ENCODE measurements at places on chromosomes 2 and 18.

- DNase-seq, result no peak
Observed at GRCh38 chr18:23077493-23078256, 57.6 kb upstream of the CABLES1 start.

GRCh38 chr18:9627642-9628041 is 13.3 kb upstream of the PPP4R1 start:
- no peak for DNase-seq

GRCh38 chr2:67878743-67879142 is 184.1 kb downstream of the C1D start:
- no peak for DNase-seq

- DNase-seq, result no peak
Observed at GRCh38 chr2:30122362-30122761, 24.4 kb upstream of the YPEL5 start.

GRCh38 chr18:23460285-23461273 is 7.5 kb downstream of the RIOK3 start:
- DNase-seq, result no peak

DNA sequence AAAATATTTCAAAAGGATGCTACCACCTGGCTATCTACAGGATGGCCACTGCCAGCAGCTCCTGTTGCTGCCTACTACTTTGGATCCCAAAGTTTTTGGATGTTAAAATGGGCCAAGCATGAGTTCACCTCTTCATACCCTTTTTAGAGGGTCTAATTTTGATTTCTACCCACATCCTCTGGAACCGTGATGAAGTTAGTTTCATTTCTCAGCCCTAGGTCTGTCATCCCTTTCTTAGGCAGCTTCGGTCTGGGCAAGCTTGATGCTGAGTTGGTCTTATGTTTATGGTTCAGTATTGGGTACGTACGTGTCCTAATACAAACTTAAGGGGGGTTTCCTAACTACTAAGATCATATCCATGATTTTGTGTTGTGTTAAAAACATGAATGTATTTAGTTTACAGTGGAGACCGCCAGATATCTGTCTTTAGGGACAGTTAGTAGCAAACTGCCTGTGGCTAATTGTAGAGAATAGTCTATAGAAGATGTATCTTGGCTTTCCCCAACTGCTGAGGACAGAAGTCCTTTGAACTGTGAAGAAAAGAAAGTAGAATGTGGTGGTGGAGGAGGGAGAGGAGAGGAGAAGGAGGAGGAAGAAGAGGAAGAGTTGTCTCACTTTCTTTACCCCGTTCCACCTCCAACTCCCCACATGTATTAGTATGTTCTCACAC is 184.9 kb downstream of the UBE2E3 start:
- no peak for DNase-seq

GRCh38 chr2:207487650-207488311 is 42.0 kb upstream of the CREB1 start:
- DNase-seq, result peak; percentile 72

- DNase-seq, result no peak
Observed at GRCh38 chr18:75111760-75112159, 97.2 kb downstream of the PTGR3 start.

DNA sequence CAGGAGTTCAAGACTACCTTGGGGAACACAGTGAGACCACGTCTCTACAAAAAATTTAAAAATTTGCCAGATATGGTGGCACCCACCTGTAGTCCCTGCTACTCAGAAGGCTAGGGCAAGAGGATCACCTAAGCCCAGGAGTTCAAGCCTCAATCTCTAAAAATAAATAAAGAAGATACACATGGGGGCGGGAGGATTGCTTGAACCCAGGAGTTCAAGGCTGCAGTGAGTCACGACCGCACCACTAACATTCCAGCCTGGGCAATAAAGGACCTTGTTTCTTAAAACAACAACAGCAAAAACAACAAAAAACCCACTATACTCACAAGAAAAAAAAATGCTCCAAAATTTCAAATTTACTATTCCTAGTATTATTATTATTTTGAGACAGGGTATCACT is 10.0 kb upstream of the ICA1L start:
- DNase-seq, result no peak

GRCh38 chr18:63969942-63970808 is at the start of gene SERPINB8:
SERPINB8 (plus strand) TSS chr18:63970081; CDS start chr18:63978309, 8,228 bp downstream.
- DNase-seq, result peak; percentile 85

DNA sequence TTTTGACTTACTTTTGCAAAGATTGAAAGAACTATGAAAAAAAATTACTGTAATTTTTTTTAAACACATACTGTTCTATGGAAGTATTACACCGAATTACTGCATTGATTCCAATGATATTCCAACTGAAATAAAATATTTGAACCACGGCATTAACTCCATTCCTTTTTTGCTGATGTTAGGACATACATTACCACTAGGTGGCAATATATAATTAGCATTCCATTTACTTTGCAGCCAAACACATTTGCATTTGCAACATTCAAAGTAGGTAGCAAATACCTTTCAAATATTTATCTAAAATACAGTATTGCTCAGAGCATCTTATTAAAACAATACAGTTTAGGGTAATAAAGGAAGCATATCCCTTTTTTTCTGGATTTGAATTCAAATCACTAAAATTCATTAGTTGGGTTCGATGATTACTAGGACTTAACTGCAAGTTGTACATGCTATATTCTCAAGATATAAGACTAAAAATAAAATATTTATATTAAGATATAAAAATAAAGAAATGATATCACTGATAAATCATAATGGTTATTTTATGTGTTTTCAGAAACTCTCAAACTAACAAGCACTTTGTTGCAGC is 31.3 kb downstream of the LANCL1 start:
- no peak for DNase-seq

DNA sequence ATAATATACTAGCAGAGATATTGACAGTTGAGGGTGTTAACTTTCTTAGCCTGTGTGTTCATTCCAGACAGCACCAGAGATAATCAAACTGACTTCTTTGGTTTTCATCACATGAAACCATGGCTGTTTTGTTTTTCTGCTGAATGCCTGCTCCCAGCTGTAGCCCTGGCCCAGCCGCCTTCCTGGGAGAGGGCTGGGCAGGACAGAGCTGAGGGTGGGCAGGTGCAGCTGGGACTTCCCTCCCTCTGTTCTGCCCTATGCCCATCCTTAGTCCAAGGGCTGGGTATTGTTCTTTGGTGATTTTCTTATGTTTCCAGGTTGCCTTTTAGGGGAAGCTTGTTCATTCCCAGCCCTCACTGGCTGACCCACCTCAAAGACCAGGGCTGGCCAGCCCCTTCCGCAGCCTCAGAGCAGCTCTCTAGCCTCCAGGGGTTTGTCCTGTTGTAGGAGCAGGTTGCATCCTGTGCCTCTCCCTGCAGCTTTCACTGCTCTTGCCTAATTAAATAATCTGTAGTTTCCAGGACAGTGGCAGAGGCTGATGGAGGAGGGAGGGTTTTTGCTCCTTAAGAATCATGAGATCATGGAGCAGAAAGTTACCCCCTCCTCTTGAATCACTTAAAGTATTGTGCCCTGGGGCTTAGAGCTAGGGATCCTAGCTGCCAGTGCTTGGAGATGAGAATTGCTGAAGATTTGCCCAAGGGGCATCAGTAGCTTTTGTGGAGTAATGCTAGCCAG is 61.4 kb downstream of the MTCL1 start:
- DNase-seq, result no peak

DNA sequence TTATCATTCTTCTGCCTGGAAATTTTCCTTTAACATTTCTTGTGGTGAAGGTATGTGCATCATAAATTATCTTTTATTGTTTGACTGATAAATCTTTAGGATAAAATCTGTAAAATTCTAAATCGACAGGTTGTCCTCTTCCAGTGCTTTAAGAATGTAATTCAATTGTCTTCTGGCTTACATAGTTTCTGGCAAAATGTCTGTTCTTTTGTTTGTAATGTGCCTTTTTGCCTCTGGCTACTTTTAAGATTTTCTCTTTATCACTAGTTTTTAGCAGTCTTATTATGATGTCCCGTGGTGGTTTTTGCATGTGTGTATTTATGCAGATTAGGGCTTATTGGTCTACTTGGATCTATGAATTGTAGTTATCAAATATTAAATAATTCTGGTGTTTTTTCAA is 203.6 kb upstream of the COPS8 start:
- DNase-seq, result no peak

- no peak for DNase-seq
Observed at GRCh38 chr2:70645733-70646419, 92.2 kb upstream of the TGFA start.

DNA sequence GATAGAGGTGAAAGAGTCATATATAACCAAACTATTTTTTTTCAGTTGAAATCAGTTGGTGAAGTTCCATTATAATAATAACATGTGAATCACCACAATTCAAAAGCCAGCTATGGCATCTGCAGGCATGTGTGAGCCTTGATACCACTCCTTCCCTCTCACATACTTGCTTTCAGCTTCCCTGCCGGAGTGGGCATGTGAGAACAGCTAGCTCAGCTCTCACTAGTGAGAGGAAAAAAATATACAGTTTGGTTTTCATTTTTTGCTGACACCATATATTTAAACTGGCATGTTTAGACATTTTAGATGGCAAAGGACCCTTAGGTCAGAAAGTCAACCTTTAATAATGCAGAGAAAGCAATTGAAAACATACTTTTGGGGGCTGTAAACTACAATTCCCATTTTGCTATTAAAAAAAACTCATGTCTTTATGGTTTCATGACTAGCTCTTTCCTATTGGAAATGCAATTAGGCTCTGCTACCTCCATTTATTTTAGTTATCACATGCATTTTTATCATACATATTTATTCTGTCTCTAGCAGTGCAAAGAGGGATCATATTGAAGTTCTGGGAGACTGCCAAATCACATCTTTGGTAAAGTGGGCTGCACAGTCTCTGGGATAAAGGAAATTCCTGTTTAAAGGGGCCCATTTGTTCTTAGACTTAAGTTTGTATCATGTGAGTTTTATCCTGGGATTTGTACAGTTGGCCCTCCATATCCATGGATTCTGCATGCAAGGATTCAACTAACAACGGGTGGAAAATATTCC is 33.2 kb upstream of the SLC40A1 start:
- peak; percentile 33 for DNase-seq

GRCh38 chr18:13579874-13580273 is 146.5 kb downstream of the FAM210A start:
- no peak for DNase-seq

- no peak for DNase-seq
Observed at GRCh38 chr2:85694052-85695025, at the start of gene GNLY. GNLY (plus strand) TSS chr2:85694358; CDS start chr2:85694419, 61 bp downstream.

- no peak for DNase-seq
Observed at GRCh38 chr2:178704876-178705275, 102.3 kb downstream of the TTN start.

GRCh38 chr2:42938671-42939370 is 146.4 kb upstream of the HAAO start:
- no peak for DNase-seq

- no peak for DNase-seq
Observed at GRCh38 chr2:95061601-95062183, 36.2 kb downstream of the MAL start.

DNA sequence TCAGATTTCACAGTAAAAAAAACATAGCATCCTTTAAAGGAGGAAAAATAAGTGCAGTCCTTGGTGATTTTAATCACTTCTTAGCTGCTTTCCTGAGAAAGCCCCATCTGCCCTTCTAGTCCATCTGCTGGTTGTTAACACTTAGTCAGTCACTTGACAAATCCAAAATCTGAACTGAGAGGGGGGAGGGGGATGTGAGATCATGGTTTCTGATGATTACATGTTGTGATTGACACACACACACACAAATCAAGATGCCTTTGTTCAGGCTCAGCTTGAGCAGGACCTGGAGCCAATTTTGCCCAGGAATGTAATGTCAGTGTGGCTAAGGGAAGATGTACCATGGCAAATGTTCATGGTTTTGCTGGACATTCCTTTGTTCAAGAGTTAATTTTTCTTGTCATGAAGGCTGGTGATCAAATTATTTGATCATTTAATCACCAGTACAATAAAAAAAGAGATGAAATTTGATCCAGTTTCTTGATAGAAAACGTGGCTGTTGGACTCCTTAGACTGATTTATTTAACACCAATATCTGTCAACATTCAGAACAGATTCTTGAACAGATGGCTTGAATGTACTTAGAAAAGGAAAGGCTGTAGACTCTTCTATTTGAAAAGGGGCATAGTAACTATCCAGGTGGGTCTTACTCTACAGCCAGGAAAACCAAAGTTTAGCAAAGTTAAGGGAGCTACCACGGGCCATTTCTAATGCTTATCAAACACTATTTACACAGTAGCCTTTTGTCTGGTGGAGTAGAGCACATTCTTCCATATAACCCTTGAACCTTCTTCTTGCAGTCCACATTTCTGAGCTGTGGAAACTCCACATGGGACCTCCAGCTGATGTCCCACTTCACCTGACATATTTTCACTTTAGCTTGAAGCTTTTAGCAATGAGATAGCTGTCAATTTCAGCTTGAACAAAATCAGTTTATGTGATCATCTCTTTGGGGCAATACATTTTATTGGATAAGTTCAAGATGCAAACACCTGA is 408.7 kb downstream of the PIK3C3 start:
- no peak for DNase-seq

DNA sequence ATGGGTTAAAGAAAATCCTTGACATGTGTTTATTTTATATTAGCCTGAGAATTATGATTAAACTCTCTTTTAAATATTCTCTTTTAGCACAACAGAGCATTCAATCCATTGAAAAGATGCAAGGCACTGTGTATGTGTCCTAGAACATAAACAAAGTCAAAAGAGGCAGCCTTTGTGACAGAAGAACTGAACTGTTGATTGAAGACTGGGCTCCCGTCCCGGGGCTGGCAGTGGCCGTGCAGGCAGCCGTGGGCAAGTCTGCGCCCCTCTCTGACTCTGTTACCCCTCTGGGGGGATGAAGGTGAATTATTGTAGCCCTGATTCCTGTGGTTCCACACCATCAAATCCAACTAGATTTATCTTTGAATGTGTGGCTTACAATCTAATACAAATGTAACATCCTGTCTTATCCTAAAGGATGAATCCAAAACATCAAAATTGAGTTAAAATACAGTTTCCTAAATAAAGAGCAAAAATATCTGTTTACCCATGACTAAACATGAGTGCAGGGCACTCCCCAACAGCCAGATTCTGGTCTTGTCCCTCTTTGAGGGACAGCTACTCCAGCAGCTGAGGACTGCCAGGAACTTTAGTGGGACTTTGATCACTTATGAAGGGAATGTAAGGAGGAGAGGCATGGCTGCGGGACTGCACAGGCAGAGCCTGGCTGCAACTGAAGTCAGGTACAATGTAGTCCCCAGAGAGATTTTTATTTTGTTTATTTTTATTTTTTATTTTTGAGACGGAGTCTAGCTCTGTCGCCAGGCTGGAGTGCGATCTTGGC is 37.3 kb upstream of the SH3BP4 start:
- DNase-seq, result no peak

- no peak for DNase-seq
Observed at GRCh38 chr18:24413148-24413547, 13.3 kb upstream of the IMPACT start.

DNA sequence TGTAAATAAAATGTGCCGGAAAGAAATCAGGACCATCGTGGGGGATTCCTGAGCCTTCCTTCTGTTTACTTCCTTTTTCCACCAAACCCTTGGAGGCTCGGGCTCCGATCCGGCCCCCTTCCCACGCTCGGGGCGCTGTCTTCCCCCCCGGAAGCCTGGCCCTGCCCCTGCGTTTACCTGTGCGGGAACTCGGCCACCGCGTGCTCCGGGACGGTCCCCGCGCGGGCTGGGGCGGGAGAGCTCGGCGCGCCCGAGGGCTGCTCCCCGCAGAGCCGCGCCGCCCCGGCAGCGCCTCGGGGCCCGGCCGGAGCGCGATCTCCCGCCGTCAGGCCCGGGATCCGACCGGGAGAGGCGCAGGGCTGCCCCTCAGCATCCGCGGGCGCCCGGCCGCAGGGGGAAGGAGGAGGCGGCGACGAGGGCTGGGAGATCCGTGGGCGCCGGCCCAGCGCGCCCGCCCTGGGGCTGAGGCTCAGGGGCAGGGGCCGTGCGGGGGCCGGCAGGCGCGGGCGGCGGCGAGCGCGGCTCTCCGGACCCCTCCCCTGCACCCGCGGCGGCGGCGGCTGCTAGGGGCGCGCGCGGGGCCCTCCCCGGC is 435 bp downstream of the ADCY3 start:
- DNase-seq, result no peak

Data from AG04450 (cell line).